ENCODE measurements at places on chromosomes 2 and 18. TPM values are rescaled to one million over a fixed set of nuclear protein-coding genes. Genes with fewer than 3 reads are reported as not detected.

DNA sequence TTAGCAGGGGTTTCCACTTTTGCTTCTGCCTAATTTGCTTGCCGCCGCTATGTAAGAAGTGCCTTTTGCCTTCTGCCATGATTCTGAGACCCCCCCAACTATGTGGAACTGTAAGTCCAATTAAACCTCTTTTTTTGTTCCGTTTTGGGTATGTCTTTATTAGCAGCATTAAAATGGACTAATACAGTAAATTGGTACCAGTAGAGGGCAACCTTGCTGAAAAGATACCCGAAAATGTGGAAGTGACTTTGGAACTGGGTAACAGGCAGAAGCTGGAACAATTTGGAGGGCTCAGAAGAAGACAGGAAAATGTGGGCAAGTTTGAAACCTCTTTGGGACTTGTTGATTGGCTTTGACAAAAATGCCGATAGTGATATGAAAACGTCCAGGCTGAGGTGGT is 216.1 kb upstream of the FSIP2 start:
- H3K4me1 ChIP-seq = no peaks in the 10 kb centered on the region
- H3K36me3 ChIP-seq = no peaks in the 10 kb centered on the region
- no peak overlapping the region for H3K4me3 ChIP-seq

DNA sequence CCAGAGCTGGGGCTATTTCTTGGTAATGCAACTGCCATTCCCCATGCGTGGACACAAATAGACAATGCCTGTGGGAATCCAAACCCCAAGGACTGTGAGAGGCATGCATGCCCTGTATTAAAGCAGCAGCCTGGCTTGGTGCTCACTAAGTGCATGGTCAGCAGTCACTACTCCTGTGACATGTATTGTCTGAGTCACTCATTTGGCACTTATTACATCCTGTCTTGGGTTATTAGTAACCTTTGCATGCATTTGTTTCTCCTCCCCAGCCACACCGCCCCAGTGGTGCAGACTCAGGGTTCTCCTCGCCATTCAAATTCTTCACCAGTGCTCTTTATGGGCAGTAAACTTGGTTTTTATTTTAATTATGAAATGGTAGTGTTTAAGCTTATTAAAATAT is 30.2 kb downstream of the PRKCE start:
- no peak overlapping the region for H3K4me3 ChIP-seq
- H3K36me3 ChIP-seq = no peaks in the 10 kb centered on the region
- H3K27ac ChIP-seq = no peak overlapping the region
- no peak for DNase-seq
- H3K27me3 ChIP-seq = no peaks in the 10 kb centered on the region

- H3K36me3 ChIP-seq = no peaks in the 10 kb centered on the region
- no peaks in the 10 kb centered on the region for H3K27me3 ChIP-seq
- H3K4me1 ChIP-seq = peaks cover 7% of the 10 kb centered on the region
- H3K4me3 ChIP-seq = peak within 1 kb of the TSS; percentile 73
- H3K27ac ChIP-seq = peak within 1 kb of the TSS; percentile 98
Measured at GRCh38 chr18:35581546-35581897, at the start of gene GALNT1. Gene GALNT1 (plus strand): TSS chr18:35581740. CDS start chr18:35654663, 72,923 bp downstream.

GRCh38 chr2:28327956-28328922 is 64.4 kb upstream of the FOSL2 start:
- H3K4me3 ChIP-seq = no peak overlapping the region
- no peak for DNase-seq
- H3K36me3 ChIP-seq = no peaks in the 10 kb centered on the region
- H3K27ac ChIP-seq = peak overlapping the region; percentile 82
- no peaks in the 10 kb centered on the region for H3K27me3 ChIP-seq
- no peaks in the 10 kb centered on the region for H3K4me1 ChIP-seq

ANKRD53 gene
- 2.8 TPM for total RNA-seq

DNA sequence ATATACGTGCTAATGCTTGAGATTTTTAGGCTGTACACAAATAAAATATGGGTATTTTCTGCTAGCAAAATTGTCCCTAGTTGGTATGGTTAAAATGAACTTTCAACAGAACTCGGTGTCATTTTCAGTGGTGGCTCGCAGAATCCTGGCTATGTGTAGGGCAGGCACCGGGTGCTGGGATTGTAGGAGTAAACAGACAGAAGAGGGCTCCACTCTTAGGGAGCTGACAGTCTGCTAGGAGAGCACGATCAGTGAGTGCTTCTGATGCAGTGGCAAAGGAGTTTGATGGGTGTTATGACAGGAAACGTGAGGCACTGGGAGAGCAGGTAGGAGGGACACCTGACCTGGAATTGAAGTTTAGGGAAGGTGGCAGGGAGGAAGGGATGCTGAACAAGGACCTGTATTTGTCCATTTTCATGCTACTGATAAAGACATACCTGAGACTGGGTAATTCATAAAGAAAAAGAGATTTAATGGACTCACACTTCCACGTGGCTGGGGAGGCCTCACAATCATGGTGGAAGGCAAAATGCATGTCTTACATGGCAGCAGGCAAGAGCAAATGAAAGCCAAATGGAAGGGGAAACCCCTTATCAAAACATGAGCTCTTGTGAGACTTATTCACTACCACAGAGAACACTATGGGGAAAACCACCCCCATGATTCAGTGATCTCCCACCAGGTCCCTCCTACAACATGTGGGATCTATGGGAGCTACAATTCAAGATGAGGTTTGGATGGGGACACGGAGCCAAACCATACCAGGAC is 105.4 kb upstream of the LCLAT1 start:
- no peak for DNase-seq
- H3K4me3 ChIP-seq = no peak overlapping the region
- no peaks in the 10 kb centered on the region for H3K27me3 ChIP-seq
- no peak overlapping the region for H3K27ac ChIP-seq

VWC2L gene
- total RNA-seq = 0.15 TPM

CMPK2 gene
- total RNA-seq = 3.3 TPM

GRCh38 chr2:231181860-231182512 is 16.4 kb upstream of the ARMC9 start:
- DNase-seq = no peak
- no peak overlapping the region for H3K4me3 ChIP-seq
- H3K27me3 ChIP-seq = no peaks in the 10 kb centered on the region
- H3K36me3 ChIP-seq = no peaks in the 10 kb centered on the region
- H3K4me1 ChIP-seq = peaks cover 3% of the 10 kb centered on the region
- peak overlapping the region; percentile 14 for H3K27ac ChIP-seq

DNA sequence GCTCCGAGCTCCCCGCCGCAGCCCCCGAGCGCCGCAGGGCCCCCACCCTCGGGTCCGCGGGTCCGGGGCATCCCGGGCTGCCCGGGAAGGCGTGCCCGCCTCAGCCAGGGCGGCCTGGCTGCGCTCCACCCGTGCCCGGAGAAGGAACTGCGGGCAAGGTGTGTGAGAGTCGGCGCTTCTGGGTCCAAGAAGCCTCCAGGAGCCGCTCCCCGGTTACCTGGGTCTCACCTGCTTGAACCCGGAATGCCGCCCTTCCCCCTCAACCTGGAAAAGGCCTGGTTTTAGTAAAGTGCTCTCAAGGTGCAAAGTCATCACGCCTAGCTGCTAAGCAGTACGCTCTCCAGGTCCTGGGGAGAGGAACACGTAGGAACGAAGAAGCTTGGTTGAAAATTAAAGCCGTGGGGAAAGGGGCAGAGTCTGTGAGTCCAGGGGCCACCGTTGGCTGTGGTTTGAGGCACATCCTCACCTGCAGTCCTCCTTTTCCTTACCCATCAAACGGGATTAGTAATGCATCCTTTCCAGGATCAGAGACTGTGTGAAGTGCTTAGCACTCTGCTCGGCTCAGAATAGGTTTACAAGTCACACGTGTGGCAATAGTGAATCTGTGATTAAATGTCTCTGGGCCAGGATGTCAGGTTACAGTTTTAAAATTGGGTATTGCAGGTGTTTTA is 1.2 kb downstream of the ASAP2 start:
- H3K4me3 ChIP-seq = peak overlapping the region; percentile 87
- peak overlapping the region; percentile 80 for H3K27ac ChIP-seq
- DNase-seq = no peak
- H3K4me1 ChIP-seq = peaks cover 2% of the 10 kb centered on the region
- H3K27me3 ChIP-seq = no peaks in the 10 kb centered on the region
- no peaks in the 10 kb centered on the region for H3K36me3 ChIP-seq

- no peak within 1 kb of the TSS for H3K27ac ChIP-seq
- H3K27me3 ChIP-seq = no peaks in the 10 kb centered on the region
- H3K36me3 ChIP-seq = no peaks in the 10 kb centered on the region
- H3K4me3 ChIP-seq = no peak within 1 kb of the TSS
- no peaks in the 10 kb centered on the region for H3K4me1 ChIP-seq
Measured at GRCh38 chr2:143128681-143129580, at the start of gene ARHGAP15. Gene ARHGAP15 (plus strand): TSS chr2:143129419.

GRCh38 chr2:132424526-132425121 is 8.0 kb downstream of the GPR39 start:
- H3K4me1 ChIP-seq = no peaks in the 10 kb centered on the region
- no peak overlapping the region for H3K27ac ChIP-seq
- H3K4me3 ChIP-seq = no peak overlapping the region
- no peaks in the 10 kb centered on the region for H3K36me3 ChIP-seq

- H3K27ac ChIP-seq = no peak overlapping the region
- no peak overlapping the region for H3K4me3 ChIP-seq
- no peaks in the 10 kb centered on the region for H3K4me1 ChIP-seq
- H3K27me3 ChIP-seq = no peaks in the 10 kb centered on the region
- DNase-seq = no peak
- H3K36me3 ChIP-seq = no peaks in the 10 kb centered on the region
Measured at GRCh38 chr2:239283961-239284795, 116.6 kb downstream of the HDAC4 start.

SP140L gene
- 56.1 TPM for total RNA-seq

DNA sequence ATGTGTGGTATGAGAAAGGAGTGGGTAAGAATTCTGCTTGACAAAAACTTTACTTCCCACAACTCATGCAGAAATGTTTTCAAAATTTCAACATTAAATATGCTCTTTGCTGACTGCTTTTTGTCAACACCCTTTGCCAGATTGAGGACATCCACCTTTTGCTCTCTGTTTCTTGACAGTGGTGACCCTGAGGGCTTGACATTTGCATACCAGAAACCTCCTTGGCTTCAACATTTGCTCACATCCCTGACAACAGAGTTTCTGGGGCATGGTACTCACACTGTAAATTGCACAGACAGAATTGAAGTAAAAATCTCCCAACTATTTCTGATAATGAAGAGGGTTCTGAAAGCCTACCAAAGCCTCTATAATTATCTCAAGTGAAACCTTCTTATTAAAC is 95.7 kb downstream of the RND3 start:
- H3K4me3 ChIP-seq = no peak overlapping the region
- DNase-seq = no peak
- no peaks in the 10 kb centered on the region for H3K36me3 ChIP-seq
- no peaks in the 10 kb centered on the region for H3K27me3 ChIP-seq
- no peak overlapping the region for H3K27ac ChIP-seq

DNA sequence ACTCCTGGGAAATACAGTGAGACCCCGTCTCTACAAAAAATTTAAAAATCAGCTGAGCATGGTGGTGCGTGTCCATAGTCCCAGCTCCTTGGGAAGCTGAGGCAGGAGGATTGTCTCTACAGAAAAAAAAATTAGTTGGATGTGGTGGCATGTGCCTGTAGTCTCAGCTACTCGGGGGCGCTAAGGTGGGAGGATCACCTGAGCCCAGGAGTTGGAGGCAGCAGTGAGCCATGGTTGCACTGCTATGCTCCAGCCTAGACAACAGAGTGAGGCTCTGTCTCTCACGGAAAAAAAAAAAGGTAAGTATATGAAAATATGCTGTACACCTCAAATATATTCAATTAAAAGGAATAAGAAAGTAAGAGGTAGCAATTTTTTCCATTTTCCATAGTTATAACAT is 92.5 kb upstream of the TGIF1 start:
- no peak for DNase-seq
- no peak overlapping the region for H3K27ac ChIP-seq
- H3K36me3 ChIP-seq = no peaks in the 10 kb centered on the region
- no peaks in the 10 kb centered on the region for H3K4me1 ChIP-seq

SERPINB4 gene
- total RNA-seq = not detected

SLC16A14 gene
- total RNA-seq = 7.5 TPM

TUBA3E gene
- total RNA-seq = not detected

- no peak overlapping the region for H3K4me3 ChIP-seq
- no peaks in the 10 kb centered on the region for H3K36me3 ChIP-seq
- H3K27me3 ChIP-seq = no peaks in the 10 kb centered on the region
Measured at GRCh38 chr2:69583321-69583833, 60.2 kb downstream of the AAK1 start.

ERFE gene
- 0.98 TPM for total RNA-seq

GRCh38 chr18:76573325-76574025 is 78.4 kb upstream of the ZNF516 start:
- no peaks in the 10 kb centered on the region for H3K36me3 ChIP-seq
- no peak for DNase-seq
- H3K4me1 ChIP-seq = no peaks in the 10 kb centered on the region
- H3K27ac ChIP-seq = no peak overlapping the region
- no peak overlapping the region for H3K4me3 ChIP-seq

DNA sequence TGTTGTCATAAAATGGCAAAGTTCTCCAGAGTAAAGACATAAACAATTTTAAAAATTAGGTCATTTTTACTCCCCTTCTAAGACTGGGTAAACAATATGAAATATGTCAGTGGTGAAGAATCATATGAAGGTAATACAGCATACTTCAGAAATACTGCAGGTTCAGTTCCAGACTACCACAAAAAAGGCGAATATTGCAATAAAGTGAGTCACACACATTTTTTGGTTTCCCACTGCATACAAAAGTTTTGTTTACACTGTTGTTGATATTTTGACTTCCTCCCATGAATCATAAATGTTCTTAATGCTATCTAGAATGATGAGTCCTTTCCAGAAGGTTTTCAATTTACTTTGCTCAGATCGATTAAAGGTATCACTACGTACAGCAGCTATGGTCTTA is 73.5 kb downstream of the SMC6 start:
- H3K27ac ChIP-seq = no peak overlapping the region
- no peaks in the 10 kb centered on the region for H3K36me3 ChIP-seq
- H3K4me1 ChIP-seq = no peaks in the 10 kb centered on the region
- H3K4me3 ChIP-seq = no peak overlapping the region
- H3K27me3 ChIP-seq = no peaks in the 10 kb centered on the region

GALR1 gene
- total RNA-seq = not detected

GRCh38 chr2:239786791-239787190 is 238.4 kb downstream of the NDUFA10 start:
- H3K4me3 ChIP-seq = no peak overlapping the region
- H3K27me3 ChIP-seq = no peaks in the 10 kb centered on the region
- no peaks in the 10 kb centered on the region for H3K4me1 ChIP-seq
- H3K36me3 ChIP-seq = no peaks in the 10 kb centered on the region

GRCh38 chr2:173468266-173468793 is 113.7 kb downstream of the CDCA7 start:
- no peaks in the 10 kb centered on the region for H3K4me1 ChIP-seq
- no peak overlapping the region for H3K27ac ChIP-seq
- H3K27me3 ChIP-seq = no peaks in the 10 kb centered on the region
- no peaks in the 10 kb centered on the region for H3K36me3 ChIP-seq
- no peak overlapping the region for H3K4me3 ChIP-seq
- DNase-seq = no peak

GRCh38 chr2:217047631-217048030 is 187.8 kb upstream of the TNP1 start:
- H3K27me3 ChIP-seq = no peaks in the 10 kb centered on the region
- no peak overlapping the region for H3K27ac ChIP-seq
- H3K36me3 ChIP-seq = no peaks in the 10 kb centered on the region

GRCh38 chr18:48868468-48869466 is 82.0 kb downstream of the SMAD7 start:
- no peak overlapping the region for H3K27ac ChIP-seq
- H3K36me3 ChIP-seq = no peaks in the 10 kb centered on the region
- no peak overlapping the region for H3K4me3 ChIP-seq
- DNase-seq = no peak
- H3K4me1 ChIP-seq = no peaks in the 10 kb centered on the region
- no peaks in the 10 kb centered on the region for H3K27me3 ChIP-seq

- no peak for DNase-seq
- no peaks in the 10 kb centered on the region for H3K27me3 ChIP-seq
- H3K4me1 ChIP-seq = peaks cover 8% of the 10 kb centered on the region
- H3K4me3 ChIP-seq = no peak overlapping the region
- no peak overlapping the region for H3K27ac ChIP-seq
Measured at GRCh38 chr2:217851191-217852020, 151.4 kb downstream of the TNS1 start.
